ENCODE measurements at places on chromosomes 5 and 9.
A peak's percentile ranks its signal among the peaks of the same experiment; 100 is the strongest.

DNA sequence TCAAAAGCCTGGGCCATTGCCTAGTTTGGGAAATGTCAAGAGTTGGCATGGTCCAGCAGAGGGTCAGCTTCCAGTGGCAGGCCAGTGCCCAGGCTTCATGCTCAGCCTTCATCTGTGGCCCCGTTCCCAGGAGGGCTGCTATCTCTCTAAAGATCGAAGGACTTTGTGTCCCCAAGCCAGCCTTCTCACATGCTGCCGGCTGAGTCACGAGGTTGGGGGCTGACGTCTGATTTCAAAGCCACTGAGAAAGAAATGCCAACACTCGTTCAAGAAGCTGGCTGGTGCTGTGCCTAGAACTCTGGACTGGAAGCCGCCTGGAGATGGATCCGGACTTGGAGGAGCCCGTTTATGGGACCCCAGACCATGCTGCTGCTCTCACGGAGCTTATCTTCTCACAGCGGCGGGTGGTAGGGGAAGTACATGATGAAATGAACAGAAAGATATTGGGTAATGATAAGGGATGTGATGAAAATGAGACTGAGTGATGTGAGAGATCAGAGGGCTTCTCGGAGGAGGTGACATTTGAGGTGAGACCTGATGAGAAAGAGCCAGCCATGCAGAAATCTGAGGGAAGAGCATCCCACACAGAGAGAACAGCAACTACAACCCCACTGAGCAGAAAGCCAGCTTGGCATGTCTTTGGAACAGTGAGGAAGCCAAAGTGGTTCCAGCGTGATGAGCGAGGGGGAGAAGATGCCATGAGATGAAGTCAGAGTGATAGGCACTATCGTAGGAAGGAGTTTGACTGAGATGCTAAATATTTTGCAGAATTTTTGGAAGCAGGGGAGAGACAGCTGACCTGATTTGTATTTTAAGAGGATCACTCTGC lies 54.9 kb upstream of the BOD1 start:
- DNase-seq: peak; percentile 65
- H3K4me1 ChIP-seq: no peaks in the 10 kb centered on the region
- no peak overlapping the region for H3K27ac ChIP-seq
- no peaks in the 10 kb centered on the region for H3K27me3 ChIP-seq
- H3K36me3 ChIP-seq: no peaks in the 10 kb centered on the region
- H3K4me3 ChIP-seq: no peak overlapping the region

- H3K27me3 ChIP-seq: peaks cover 2% of the 10 kb centered on the region
- H3K4me3 ChIP-seq: no peak overlapping the region
- no peak overlapping the region for H3K27ac ChIP-seq
- H3K36me3 ChIP-seq: no peaks in the 10 kb centered on the region
- H3K4me1 ChIP-seq: no peaks in the 10 kb centered on the region
Measured at GRCh38 chr9:112971415-112971814, 40.6 kb downstream of the ZNF883 start.

- H3K4me1 ChIP-seq: no peaks in the 10 kb centered on the region
- no peak overlapping the region for H3K4me3 ChIP-seq
- no peak overlapping the region for H3K27ac ChIP-seq
- no peak for DNase-seq
Measured at GRCh38 chr5:59709846-59710245, 183.7 kb downstream of the PDE4D start.

GRCh38 chr5:112196584-112196983 lies 222.5 kb downstream of the EPB41L4A start:
- no peak overlapping the region for H3K27ac ChIP-seq
- no peaks in the 10 kb centered on the region for H3K4me1 ChIP-seq

GRCh38 chr5:173302546-173303155 lies 25.6 kb downstream of the STC2 start:
- H3K4me3 ChIP-seq: no peak overlapping the region
- no peaks in the 10 kb centered on the region for H3K4me1 ChIP-seq
- no peak for DNase-seq
- H3K27me3 ChIP-seq: no peaks in the 10 kb centered on the region
